ENCODE measurements at places on chromosomes 5 and 9.

GRCh38 chr5:113068559-113068958, 92.0 kb downstream of the DCP2 start:
- peak; percentile 5 for ATAC-seq

DNA sequence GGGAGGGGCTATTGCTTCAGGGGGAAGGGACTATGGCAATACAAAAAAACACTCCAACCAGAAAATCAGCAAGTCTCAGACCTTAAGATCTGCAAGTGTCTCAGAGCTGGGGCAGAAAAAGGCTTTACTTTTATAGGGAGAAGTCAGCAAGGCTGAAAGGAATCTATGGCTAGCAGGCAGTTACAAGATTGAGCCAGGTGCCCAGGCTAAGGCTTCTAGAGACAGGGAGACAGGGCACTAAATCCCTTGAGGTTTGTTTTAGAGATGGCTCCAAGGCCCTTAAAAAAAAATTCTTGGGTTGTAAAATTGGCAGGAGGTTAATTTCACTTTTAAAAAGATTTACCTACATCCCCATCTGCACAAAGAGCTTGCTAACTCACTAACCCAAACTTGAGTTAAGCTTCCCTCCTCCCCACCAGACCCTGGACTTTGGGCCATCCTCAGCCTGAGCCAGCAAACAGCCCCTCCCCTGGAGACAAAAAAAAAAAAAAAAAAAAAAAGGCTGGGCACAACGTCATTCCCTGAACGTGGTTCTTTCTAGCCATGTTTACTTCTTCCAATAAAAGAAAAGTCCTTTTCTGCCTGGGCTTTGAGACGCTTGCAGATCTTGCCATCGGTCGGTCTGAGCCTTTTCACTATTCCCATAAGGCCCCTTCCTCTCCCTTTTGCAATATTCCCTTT, 17.9 kb downstream of the NIPAL4 start:
- no peak for ATAC-seq

GRCh38 chr9:124652615-124653393, 118.3 kb downstream of the NR6A1 start:
- ATAC-seq = no peak

- ATAC-seq = no peak
Measured at GRCh38 chr9:97924386-97924785, 2.1 kb upstream of the TRMO start.

GRCh38 chr5:145557345-145557744, 277.8 kb downstream of the PRELID2 start:
- no peak for ATAC-seq

DNA sequence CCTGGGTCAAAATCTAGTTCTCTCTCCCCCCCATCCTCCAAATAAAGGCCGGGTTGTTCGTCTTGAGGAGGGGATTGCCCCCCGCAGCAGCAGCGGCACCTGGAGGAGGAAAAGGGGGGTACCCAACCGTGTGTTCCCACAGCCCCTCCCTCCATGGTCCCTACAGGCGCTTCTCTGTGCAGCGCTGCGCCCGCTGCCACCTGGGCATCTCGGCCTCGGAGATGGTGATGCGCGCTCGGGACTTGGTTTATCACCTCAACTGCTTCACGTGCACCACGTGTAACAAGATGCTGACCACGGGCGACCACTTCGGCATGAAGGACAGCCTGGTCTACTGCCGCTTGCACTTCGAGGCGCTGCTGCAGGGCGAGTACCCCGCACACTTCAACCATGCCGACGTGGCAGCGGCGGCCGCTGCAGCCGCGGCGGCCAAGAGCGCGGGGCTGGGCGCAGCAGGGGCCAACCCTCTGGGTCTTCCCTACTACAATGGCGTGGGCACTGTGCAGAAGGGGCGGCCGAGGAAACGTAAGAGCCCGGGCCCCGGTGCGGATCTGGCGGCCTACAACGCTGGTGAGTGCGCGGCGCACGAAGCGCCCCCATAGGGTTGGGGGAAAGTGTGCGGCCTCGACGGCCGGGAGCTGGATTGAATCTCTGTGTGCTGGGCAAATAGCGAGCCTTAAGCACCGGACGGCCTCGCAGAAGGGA, 3.5 kb downstream of the LHX2 start:
- no peak for ATAC-seq

DNA sequence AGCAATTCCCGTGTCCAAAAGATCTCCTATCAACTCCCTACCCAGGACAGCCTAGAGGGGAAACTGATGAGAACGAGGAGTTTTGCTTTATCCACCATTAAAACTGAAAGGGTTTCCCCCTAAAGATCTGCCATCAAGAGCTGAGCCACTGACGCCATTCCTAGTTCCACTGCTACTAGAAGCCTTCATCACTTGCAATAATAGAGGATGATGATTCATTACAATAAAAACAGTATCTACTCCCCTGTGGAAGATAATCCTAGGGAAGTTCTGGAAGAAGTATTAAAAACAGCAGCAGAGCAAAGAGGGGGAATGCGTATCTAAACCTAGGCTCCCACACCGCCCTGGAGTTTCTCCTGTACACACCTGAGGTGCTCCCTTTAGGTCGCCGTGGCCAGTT, 394.5 kb downstream of the BNC2 start:
- ATAC-seq = no peak

DNA sequence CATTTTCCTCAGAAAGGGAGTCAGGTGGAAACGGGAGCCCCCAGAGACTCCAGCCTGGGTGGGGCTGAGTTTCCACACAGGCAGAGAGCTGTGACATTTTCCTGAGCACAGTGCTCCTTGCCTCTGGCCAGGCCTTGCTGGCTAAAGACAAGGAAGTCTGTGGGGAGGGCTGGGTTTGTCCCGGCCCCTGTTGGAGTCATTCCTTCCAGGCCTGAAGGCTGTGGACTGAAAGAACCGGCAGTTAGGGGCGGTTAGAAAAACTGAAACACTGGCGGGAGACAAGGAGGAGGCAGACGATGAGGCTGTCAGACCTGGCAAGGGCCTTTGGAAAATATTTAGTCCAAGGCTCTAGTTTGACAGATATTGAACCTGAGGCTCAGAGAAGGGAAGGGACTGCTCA, 29.9 kb downstream of the COL15A1 start:
- no peak for ATAC-seq

DNA sequence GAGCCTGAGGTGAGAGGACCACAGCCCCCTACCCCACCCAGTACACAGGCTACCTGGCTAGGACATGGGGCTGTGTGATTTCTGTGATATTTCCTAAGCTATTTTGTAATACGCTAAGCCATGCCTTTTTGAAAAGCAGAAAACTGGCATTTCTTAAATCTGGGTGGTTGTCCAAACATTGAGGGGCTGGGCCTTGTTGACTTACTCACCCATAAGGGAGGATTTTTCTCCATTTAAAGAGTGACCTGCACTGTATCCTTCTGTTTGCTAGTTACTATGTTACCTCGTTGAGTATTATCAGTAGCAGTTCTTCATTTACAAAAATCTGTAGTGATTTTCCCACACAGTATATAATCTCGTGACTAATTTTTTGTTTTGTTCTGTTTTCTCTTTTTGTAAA, 117.5 kb upstream of the OTULINL start:
- ATAC-seq = no peak

DNA sequence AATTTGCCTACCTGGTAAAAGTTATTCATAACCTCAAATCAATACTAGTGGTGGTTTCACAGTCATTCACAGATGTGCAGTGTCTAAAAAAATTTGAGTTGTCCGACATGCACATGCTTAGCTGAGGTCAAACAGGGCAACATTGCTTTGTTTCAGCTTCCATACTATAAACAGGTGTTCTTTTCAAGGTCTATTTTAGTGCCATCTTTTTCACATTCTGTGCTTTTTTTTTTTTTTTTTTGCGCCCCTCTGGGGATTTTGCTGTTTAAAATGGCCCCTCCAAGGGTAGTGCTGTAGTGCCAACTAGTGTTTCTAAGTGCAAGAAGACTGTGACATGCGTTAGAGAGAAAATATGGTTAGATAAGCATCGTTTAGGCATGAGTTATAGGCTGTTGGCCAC, 14.5 kb downstream of the PHAX start:
- ATAC-seq = no peak

DNA sequence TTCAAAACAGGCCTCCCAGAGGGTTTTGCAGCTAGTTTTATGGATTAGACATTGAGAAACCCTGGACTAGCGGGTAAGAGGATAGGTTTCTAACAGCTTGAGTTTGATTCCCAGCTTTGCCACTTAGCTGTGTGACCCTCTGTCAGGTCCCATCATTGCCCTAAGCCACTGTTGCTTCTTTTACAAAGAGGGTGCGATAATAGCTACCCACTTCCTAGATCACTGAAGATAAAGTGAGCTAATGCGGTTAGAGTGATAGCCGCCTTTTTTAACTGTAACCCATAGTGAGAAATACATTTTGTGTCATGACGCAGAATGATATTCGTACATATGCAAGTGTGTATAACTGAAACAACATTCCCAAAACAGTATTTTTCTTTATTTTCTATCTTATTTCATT, 40.3 kb downstream of the CSF1R start:
- ATAC-seq = no peak

- ATAC-seq = no peak
Measured at GRCh38 chr5:83721953-83722901, 1.6 kb upstream of the HAPLN1 start.

DNA sequence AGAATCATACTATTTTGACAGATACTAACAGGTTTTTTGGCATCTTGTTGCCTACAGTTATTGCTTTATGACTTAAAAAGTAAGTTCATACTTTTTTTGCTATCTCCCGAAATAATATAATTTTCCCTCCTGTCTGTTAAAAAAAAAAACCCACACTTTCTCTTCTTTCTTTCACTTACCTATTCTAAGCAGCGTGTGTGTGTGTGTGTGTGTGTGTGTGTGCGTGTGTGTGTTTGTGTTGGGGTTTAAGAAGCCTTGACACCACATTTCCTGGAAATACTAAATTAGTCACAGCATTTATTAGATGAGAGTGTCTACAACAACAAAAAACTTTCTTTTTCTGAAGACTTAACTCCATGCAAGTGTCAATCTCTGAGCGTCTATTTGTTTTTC, 12.4 kb downstream of the TNFAIP8 start:
- peak; percentile 66 for ATAC-seq

DNA sequence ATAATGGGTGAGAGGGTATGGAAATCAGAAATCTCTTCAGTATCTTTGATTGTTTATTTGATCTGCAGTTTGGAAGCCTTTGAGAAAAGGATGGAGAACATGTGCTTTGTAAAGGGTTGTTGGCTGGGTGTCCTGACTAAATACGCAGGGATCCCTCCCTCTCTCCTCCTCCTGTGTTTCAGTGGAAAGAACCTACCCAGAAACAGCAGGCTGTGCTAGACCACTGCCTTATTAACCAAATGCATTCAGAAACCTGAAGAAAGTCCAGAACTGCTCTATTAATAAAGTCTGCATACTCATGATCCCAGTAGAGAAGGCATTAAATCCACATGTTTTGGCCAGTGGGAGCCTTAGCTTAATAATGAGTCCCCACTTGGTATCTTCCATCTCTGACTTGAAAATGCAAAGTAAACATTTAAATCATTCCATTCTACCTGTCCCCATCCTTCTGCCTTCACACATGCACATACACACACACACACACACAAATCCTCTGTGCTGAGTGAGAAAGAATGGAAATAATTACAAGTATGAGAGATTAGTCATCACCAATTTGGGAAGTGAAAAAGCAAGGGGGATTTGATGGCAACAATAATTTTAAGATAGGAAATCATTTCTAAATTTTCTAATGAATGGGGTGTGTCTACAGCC, 10.0 kb upstream of the LECT2 start:
- peak; percentile 47 for ATAC-seq

DNA sequence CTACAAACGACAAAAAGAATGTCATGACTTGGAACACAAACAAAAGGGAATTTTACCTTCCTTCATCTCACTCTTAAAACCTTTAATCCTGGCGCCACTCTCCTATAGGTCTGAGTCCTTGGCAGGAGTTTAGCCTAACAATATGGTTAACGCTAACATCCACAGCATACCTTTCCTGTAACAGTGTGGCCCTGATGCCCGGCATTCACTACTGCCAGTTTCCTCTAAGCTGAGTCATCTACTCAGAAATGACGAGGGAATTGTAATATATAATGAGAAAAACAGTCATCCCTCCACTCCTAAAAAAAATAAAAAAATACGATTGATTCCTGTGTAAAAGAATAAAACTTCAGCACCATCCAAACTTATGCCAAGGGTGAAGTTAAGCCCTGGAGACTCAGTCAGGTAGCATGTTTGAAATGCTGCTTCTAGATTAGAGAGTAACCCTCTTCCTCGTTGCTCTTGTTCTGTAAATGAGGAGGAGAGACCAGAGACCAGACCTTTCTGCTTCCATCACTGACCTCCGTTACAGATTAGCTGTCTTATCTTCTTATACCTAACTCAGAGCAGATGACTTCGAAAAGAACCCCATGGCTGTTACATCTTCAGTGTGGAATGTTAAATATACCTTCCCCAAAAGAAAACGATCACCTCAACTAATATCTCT, 37.4 kb downstream of the CCDC125 start:
- ATAC-seq = no peak

DNA sequence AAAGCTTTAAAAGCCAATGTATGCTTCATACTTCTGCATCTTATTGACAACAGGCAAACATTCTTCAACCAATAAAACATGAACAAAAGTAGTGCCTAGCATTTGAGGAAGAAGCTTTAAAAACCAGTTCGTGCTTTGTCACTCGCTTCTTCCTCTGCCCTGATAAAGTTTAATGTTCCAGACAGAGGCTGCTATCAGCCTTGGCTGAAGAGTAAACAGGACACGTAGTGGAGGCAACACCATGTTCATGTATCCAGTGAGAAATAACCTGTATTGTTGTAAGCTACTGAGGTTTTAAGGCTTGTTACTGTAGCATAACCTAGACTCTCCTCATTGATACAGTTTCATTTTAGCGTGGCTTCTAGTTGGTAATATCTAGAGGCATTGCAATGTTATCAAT, 3.2 kb upstream of the FUBP3 start:
- no peak for ATAC-seq

- ATAC-seq = peak; percentile 70
Measured at GRCh38 chr5:109161914-109162683, 247.7 kb downstream of the PJA2 start.

- no peak for ATAC-seq
Measured at GRCh38 chr5:52024359-52024758, 641.1 kb downstream of the ISL1 start.

DNA sequence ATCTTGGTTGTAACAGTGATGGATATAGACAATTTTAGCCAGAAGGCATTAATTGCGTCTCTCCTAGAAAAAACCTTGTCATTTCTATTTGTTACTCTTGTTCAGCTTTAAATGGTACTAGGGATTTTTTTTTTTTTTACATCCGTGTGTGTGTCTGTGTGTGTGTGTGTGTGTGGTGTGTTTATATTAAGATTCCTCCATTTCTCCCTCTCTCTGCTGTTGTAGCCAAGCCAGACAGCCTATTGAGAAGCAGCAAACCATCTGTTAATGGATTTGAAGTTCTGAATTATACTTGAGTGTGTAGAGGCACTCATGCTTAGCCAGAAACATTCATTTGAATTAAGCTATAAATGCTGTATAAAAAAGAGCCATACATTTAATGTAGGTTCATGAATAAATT, 72.3 kb downstream of the SLF1 start:
- no peak for ATAC-seq

DNA sequence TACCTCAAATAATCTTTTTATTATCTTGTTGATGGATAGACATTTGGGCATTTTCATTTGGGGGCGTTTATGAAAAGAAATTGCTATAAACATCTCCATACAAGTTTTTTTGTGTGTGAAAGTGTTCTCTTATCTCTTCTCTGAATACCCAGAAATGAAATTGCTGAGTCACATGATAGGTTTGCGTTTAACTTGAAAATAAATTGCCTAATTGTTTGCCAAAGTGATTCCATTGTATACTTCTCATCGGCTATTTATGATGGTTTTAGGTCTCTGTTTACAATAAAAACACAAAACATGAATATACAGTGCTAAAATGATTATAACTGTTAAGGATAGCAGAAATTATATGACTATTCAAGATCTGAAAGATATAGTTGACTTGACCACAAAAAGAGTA, 361.7 kb downstream of the TAF11L14 start:
- ATAC-seq = no peak

Data from stimulated activated memory B cell treated with anti-CD40 and anti-IgM and Interleukin-4, amounts not matched to agents 10 μg/mL and 1 μg/mL and 100 μg/mL, for 72 hours (primary cell).